ENCODE measurements at places on chromosomes 16 and 17.

DNA sequence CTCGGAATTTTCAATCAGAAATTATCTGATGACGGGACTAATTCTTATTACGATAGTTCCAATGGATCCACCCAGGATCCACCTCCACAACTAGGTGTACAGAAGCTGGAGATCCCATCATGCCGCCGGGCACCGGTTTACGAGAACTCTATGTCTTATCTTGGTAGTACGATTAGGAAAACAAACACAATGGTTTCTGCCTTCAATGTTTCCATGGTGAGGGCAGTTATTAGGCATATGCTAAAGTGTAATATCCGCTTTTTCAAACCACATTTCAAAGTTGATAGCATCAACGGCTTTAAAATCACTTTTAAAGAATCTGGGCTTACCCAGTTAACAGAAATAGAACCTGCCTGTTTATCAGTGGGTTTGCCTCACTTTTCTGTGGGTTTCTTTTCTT is 705.7 kb downstream of the MAF start:
- no peak for DNase-seq

GRCh38 chr17:74858672-74859458 is 820 bp downstream of the GRIN2C start:
- DNase-seq, result no peak

DNA sequence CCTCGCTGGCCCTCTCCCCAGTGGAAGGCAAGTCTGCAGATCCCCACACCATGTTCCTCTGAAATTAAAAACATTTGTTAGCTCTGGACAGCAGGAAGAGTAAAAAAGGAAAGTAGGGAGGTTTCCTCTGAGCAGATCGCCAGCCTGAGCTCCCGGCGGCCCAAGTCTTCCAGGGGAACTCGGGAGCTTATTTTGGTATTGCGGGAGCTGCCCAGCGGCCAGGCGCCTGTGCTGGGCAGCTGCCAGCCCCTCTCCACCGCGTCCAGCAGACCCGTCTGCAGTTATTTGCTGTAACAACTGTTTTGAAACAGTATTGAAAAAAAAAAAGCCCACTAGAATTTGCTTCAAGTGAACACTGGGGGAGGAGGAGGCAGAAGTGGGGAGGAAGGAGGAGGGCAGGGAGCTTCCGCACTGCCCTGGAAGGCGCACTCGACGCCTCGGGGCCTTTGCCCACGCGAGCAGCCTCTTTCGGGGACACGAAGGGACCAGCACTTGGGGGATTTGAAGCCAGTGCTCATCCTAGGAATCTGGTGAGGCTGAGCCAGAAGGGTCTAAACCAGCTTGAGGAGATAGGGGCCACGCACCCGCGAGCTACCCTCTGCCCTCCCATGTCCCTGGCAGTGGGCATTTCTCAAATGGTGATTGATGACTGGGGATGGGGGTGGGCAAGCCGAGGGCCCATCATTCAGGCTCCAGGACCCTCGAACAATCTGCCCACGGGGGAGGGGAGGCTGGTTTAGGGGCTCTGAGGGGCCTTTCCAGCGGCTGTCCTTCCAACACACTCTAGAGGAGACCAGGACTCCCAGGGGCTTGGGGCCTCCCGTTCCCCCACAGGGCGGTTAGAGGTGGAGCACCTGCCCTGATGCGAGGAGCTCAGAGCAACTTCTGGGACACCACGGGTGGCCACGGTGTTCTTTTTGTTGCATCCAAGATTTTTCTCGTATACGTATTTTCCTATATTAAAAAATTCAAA is 3.0 kb upstream of the BAHCC1 start:
- no peak for DNase-seq

- no peak for DNase-seq
Measured at GRCh38 chr17:57125866-57126265, 40.8 kb downstream of the AKAP1 start.

GRCh38 chr17:69175625-69176456 is 34.1 kb upstream of the ABCA6 start:
- no peak for DNase-seq

GRCh38 chr16:4288148-4288921 is 15.5 kb upstream of the TFAP4 start:
- peak; percentile 94 for DNase-seq

- DNase-seq, result no peak
Measured at GRCh38 chr17:8369944-8370343, 6.6 kb downstream of the KRABD2 start.

All from GM13976 (cell line).